ENCODE measurements at places on chromosomes 4 and X. TPM values are rescaled to one million over a fixed set of nuclear protein-coding genes. Genes with fewer than 3 reads are reported as not detected.

FAAH2 gene
- total RNA-seq = 13.5 TPM

CYTL1 gene
- 7.4 TPM for total RNA-seq

TMEM31 gene
- total RNA-seq = not detected

SRPX gene
- 98.9 TPM for total RNA-seq

GAR1 gene
- 7.8 TPM for total RNA-seq

GYPE gene
- total RNA-seq = 1.1 TPM
